ENCODE measurements at places on chromosomes 7 and 10.

DNA sequence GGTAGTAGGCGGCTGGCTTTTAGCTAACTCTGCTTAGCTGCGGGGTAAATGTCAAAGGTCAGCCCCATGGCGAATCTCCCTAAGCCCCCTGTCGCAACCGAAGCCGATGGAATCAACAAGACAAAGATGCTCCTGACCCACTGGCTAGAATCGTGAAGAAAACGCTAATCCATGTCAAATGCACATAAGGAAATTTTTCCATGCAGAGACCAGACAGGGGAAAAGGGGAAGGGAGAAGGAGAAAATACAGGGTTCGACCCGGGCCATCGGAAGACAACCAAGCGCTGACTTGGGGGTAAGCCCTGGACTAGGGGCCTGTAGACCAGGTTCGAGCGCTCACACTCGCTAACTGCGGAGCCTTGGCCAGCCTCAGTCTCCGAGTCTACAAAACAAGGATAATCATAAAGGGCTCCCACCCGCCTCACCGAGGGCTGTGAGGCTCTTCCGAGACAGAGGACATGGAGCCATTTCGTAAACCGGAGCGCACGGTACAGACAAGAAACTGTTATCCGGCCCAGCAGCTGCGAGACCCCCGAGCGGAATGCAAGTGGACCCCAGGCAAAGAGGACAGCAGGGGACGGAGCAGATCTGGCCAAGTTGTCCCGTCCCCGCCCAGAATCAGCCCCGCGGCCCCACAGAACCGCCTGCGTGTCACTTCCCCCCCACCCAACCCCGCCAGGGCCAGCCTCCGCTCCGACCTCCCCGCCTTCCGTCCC lies 507 bp downstream of the SAR1A start:
- peak; percentile 27 for DNase-seq

GRCh38 chr7:17380736-17381662 lies 82.5 kb downstream of the AHR start:
- DNase-seq, result no peak

- no peak for DNase-seq
Observed at GRCh38 chr10:132517951-132518521, 19.6 kb upstream of the INPP5A start.

DNA sequence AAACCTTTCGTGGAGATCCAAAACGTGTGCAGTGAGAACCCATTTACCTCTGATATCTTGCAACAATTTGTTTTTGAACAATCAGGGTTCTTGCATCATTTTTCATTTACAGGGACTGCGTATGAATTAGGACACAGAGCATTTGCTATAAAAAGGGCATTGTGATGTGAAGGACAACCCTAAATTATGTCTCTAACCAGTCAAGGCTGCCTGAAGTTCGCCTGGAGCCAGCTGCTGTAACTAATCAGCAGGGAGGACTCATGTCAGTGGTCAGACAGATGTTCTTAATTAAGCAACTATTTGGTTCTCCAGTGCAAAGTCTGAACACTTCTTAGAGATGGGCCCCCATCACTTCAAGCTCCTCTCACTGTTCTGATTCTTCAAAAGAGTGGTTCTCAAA lies 674.8 kb downstream of the KCNMA1 start:
- DNase-seq, result no peak

GRCh38 chr10:86522510-86522855 lies 891 bp upstream of the WAPL start:
- DNase-seq, result no peak

DNA sequence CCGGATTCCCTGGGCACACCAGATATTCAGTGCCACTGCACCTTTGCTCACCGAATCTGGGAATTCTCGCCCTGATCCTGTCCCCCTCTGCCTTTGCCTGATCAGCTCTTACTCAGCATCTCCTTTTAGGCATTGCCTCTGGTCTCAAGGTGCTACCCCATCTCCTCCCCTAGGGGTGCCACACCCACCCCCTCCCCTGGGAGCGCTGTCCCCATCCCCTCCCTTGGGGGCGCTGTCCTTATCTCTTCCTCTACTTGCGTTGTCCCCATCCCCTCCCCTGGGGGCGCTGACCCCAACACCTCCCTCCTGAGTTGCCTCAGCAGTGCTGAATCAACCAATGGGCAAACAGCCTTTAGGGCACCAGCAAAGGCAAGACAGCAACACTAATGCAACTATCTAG lies 686.9 kb upstream of the FOXK1 start:
- no peak for DNase-seq

DNA sequence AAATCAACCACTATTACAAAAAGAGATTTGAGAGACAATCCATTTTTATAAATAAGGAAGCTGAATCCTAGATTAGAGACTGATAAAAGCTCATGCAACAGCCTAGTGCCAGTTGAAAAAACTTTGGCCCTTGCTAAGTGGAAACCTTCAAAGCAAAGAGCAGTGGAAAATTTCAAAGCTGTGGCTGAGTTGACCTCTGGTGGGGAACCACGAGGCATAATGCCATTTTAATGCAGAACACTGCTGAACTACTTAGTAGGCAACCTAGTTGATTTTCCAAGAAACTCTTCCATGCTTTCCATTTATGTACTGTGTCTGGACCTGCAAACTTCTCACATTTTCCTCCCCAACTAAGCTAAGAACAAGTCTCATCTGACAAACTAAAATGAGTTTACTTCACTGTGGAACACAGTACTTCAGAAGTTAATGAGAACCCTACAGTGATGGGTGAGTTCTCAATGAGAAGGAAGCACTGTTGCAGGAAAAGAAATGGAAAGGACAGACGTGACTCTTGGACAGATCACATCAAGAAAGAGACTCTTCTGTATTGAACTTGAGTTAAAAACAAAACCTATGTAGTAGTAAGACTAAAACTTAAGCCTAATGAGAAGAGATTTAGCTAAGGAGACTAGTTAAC lies 19.5 kb downstream of the FZD9 start:
- no peak for DNase-seq

GRCh38 chr7:131574741-131575140 lies 18.3 kb upstream of the PODXL start:
- DNase-seq, result no peak

DNA sequence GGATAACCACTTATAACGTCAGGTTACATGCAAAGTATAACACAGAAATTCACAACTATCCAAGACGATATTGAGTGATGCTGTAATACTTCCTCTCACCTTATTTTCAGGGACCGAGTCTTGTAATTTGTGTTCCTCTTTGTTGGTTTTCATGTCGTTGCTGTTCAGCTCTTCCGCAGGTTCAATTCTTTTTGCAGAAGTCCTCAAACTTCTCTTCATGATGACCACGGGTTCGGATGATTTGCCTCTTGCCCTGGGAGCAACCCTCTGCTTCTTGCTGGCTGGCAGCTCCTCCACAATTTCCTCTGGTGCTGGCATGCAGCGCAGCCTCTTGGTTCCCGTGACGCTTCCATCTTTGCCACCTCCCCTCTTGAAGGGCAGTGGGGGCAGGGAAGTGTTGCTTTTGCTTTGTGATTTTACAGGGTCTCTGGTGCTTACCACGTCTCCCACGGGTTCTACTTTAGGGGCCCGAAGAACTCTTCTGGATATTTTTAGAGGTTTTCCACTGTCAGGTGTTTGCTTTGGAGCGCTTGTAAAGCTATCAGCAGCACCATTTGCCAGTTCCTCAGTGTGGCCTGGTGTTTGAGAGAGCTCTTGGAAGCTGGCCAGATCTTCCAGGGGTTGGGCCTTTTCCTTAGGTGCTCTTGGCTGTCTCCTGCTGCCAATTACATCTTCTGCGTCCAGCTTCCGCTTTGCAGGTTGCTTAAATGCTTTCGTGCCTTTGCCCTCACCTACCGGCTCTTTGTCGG lies 23.6 kb downstream of the MKI67 start:
- DNase-seq, result no peak

DNA sequence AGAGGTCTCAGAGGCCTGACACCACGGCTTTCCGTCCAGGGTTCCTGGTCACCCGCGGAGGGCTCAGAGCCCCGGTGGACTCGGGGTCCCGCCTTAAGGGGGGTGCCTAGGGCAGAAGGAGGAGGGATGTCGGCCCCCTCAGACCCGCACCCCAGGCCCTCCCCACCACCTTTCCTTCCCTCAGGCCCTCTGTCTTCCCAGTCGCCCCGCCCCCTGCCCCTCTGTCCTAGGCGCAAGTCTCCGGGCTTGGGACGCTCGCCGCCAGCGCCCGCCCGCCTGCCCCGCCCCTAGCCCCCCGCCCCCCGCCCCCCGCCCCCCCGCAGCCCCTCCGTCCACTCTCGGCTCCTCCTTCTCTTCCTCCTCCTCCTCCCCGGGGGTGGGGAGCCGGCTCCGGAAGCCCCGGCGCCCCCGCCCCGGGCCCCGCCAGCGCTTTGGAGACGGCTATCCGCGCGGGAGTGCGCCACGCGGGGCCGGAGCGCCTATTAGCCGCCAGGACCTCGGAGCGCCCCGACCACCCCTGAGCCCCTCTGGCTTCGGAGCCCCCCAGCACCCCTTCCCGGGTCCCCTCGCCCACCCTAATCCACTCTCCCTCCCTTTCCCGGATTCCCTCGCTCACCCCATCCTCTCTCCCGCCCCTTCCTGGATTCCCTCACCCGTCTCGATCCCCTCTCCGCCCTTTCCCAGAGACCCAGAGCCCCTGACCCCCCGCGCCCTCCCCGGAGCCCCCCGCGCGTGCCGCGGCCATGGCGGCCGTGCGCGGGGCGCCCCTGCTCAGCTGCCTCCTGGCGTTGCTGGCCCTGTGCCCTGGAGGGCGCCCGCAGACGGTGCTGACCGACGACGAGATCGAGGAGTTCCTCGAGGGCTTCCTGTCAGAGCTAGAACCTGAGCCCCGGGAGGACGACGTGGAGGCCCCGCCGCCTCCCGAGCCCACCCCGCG lies at the start of gene AEBP1:
Gene AEBP1 (plus strand): TSS at position 423 of the 937 bp plus-strand sequence. CDS start 321 bp downstream, at position 744.
- peak; percentile 43 for DNase-seq

GRCh38 chr10:11322698-11323097 lies 288.8 kb downstream of the USP6NL start:
- no peak for DNase-seq

DNA sequence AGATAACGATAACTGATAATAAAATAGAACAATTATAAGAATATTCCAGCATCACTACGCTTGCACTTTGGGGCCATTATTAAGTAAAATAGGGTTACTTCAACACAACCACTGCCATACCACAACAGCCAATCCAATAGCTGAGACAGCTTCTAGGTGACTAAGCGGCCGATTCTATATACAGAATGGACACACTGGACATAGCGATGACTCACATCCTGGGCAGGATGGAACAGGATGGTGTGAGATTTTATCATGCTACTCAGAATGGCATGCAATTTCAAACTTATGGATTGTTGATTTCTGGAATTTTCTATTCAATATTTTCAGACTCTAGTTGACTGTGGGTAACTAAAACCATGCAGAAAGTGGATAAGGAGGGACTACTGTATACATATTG lies 920.9 kb downstream of the LRMDA start:
- DNase-seq, result no peak

- DNase-seq, result no peak
Observed at GRCh38 chr10:87066865-87067264, 27.8 kb downstream of the GLUD1 start.

DNA sequence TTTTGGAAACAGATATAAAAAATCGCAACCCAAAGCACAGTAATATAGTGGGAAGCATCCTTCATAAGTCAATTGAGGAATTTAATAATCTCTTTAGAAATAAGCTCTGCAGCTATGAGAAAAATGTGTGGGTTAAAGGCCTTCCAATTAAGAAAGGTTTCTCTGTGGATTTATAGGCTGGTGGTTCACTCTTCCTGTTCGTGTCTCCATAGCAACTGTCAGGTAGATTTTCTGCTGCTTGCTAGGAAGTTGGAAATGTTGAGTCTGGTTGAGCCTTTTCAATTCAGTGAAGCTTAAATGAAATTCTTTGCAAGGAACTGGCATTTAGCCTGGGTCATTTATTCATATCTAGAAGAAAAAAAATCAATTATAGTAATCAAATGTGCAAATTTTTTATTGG lies 652.8 kb upstream of the CELF2 start:
- DNase-seq, result no peak

- peak; percentile 3 for DNase-seq
Observed at GRCh38 chr10:34816085-34816496, 995 bp upstream of the PARD3 start.

GRCh38 chr7:107286751-107287621 lies 118.2 kb downstream of the HBP1 start:
- DNase-seq, result no peak

GRCh38 chr10:61942604-61943461 lies 41.3 kb downstream of the ARID5B start:
- DNase-seq, result no peak

DNA sequence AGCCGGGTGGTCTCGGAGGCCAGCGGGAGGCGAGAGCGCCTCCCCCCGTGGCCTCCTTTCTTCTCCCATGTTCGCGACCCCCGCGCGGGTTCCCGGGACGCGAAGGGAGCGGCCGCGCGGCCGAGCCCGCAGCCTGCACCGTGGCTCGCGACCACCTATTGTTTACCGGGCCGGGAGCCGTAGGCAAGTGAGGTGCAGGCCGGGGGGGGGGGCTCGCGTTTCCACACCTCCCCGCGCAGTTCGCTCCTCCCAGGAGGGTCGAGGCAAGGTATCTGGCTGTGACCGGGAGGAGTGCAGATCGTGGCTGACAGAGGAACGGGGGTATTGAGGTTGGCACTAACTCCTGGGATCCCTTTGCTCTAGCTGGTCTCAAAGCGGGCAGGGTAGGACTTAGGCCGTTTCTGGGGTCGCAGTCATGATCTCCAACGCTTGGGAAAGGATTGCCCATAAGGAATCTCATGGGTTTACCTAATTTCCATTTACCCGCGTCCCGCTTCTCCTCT lies 734 bp downstream of the PTPN12 start:
- peak; percentile 36 for DNase-seq

DNA sequence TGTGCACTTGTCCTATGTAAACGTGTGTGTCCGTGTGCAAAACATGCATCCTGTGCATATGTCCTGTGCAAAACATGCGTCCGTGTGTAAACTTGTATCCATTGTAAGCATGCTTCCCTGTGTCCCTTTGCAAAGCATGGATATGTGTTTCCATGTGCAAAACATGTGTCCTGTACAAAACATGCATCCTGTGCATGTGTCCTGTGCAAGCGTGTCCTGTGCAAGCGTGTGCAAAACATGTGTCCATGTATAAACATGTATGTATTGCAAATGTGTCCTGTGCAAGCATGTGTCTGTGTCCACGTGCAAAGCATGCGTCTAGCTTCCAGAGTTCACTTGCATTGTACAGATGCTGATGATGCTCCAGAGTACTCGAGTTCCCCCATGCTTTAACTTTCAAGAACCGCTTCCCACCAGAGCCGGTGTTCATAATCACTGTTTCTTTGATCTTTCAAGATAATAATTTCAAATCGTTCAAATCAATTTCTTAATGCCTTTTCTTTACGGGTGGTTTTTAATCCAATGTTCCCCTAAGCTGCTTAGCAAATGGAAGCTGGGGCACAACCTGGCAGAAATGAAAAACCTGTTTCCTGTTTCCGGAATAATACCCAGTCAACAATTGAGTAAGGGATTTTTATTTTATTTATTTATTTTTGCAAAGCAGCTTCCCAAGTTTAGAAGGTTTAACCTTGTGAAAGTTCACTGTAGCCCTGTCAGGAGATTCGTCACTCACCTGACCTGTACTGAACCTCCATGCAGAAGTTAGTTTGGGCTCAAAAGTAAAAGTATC lies 641 bp upstream of the ASB13 start:
- DNase-seq, result no peak

DNA sequence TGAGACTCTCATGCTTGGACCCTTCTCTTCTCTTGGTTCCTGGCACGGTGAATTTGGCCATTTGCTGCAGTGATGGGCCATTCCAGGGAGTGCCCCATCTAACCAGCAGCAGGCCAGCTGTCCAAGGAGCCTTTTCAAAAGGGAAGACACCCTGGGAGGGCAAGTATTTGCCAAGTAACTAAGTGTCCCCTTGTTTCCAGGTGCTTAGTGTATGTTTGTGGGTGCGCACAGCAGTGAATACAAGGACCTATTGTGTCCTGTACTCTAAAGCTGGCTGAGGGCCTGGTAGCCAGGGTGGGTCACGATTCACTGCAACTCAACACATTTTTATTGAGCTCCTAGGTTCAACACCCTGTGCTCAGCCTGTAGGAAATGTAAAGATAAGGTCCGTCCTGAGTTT lies 348.8 kb downstream of the RNLS start:
- no peak for DNase-seq
